ENCODE measurements at places on chromosomes 7 and 10.
A peak's percentile ranks its signal among the peaks of the same experiment; 100 is the strongest.

DNA sequence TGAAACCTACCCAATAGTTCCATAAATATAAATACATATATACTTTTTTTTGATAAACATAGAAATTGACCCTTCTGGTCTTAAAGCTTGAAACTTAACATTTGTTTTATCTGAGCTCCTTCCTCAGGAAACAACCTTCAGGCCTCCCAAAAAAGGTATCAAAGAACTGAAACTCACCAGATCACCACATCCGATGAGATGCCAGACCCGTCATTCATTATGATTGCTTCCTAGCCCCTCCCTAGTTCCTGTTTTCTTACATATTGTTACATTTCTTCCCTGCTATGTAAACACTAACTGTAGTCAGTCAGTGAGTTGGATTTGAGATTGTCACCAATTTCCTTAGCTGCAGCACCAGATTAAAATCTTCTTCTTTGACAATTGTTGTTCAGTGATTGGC lies 663.6 kb downstream of the PCDH15 start:
- no peak for DNase-seq

GRCh38 chr10:44931621-44932516 lies 20.7 kb downstream of the TMEM72 start:
- no peak for DNase-seq

DNA sequence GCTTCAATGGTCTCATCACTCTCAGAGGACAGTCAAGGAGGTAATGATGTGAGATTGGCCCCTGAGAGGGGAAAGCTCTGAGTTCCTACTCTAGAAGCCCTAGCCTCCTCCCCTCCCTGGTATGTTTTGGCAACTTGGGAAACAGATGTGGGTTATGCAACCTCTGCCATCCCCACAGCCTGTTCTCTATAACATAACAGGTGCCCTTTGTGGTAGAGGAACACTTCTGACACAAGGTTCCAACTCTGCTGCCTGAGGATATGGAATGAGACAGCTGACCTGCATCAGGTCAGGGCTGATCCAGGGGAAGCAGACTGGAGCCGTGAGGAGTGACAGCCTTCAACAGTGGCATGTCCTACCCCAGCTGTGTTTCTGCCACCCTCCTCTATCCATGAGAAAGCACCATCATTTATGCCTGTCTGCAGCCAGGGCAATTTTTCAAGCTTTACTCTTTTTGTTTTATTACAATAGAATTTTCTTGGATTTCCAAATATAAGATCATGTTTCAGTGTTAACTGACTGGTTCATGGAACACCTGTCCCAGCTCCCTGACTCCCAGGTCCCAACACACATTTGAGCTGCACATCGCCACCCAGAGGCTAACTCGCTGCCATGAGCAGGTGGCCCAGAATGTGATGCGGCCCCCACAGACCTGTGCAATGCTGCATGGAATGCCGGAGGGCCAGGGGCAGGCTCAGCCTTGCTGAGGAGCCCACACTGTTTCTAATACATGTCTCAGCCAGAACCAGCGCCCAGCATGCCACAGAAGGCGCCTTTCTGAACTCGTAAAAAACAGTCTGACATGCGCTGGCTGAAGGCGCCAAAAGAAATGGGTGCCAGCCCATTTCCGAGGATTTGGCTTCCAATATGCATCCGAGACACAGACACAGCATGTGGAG lies 124.8 kb upstream of the CHST15 start:
- DNase-seq, result no peak

GRCh38 chr7:157673573-157673972 lies 336.8 kb downstream of the DNAJB6 start:
- DNase-seq, result no peak

GRCh38 chr7:97971120-97971989 lies 18.6 kb downstream of the OCM2 start:
- DNase-seq, result peak; percentile 28

All from activated CD8-positive, alpha-beta memory T cell treated with anti-CD3 and anti-CD28 coated beads, Interleukin-2, amount 50 U/mL, for 4 hours (primary cell).